NCI-H1694 (cell line): ENCODE measurements at places on chromosomes 12 and 14.

- DNase-seq, result no peak
Observed at GRCh38 chr14:105198588-105198987, 17.5 kb upstream of the NUDT14 start.

GRCh38 chr12:7303230-7303629, 642 bp upstream of the ACSM4 start:
- no peak for DNase-seq

GRCh38 chr12:38384816-38385378, 68.3 kb downstream of the ALG10B start:
- no peak for DNase-seq

GRCh38 chr14:51867741-51868140, 7.3 kb downstream of the GNG2 start:
- DNase-seq, result no peak
